ENCODE measurements at places on chromosomes 11 and 22. TPM values are rescaled to one million over a fixed set of nuclear protein-coding genes. Genes with fewer than 3 reads are reported as not detected.

The KDM4E gene
- not detected for total RNA-seq

The CASP5 gene
- not detected for total RNA-seq

- H3K27ac ChIP-seq, result no peak overlapping the region
- DNase-seq, result no peak
- no peak overlapping the region for H3K4me3 ChIP-seq
- H3K27me3 ChIP-seq, result no peaks in the 10 kb centered on the region
Observed at GRCh38 chr11:21630934-21631478, 561.9 kb upstream of the ANO5 start.

The TBC1D10A gene
- total RNA-seq, result 41.6 TPM

DNA sequence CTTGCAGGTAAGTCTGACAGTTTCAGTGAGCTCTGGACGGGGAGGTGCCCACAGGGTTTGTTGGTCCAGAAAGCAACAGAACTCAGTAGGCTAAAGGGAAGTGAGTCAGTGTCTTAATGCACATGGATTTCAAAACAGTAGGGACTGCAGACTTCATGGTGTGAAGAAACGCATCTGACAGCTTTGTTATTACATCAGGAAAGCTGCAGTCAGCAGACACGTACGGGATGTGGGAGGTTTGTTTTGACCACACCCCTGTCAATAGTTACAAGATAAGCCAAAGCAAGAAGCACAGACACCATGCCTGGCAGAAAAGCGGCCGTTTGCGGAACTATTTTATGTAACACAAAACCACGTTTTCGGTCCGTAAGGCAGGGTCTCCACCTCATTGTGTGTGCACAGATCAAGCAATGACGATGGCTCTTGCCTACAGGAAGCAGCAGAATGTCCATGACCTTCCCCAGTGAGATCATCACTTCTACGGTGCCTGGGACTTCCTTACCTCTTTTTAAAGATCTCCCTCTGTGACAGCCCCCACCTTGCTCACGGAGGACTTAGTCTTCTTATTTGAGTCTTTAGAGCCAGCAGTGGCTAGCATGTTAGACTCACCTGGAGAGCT is 58.2 kb upstream of the FTH1 start:
- peak overlapping the region; percentile 99 for H3K27ac ChIP-seq
- DNase-seq, result peak; percentile 89
- H3K27me3 ChIP-seq, result no peaks in the 10 kb centered on the region
- peak overlapping the region; percentile 45 for H3K4me3 ChIP-seq
- peaks cover 24% of the 10 kb centered on the region for H3K4me1 ChIP-seq

The GAL gene
- total RNA-seq, result not detected

- H3K27me3 ChIP-seq, result peaks cover 25% of the 10 kb centered on the region
- no peaks in the 10 kb centered on the region for H3K36me3 ChIP-seq
- no peak for DNase-seq
- no peaks in the 10 kb centered on the region for H3K4me1 ChIP-seq
- H3K4me3 ChIP-seq, result no peak overlapping the region
Observed at GRCh38 chr11:71179877-71180605, 72.3 kb downstream of the SHANK2 start.

DNA sequence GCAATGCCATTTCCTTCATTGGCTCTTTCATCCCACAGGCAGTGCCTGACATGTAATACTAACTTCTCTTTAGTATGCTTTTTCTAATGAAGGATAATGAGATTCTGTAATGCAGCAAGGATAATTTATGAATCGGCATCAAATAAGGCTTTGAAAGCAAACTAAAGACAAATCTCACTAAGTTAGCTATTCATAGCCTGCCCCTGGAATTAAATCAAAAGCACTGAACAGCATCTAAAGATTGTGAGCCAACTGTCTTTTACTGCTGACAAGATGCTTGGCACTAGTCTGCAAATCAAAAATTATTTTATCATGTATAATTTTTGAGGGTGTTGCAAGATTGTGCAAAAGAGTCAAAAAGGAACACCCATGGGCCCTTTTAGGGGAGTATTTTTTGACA is 265.0 kb downstream of the CASP12 start:
- no peak for DNase-seq
- H3K36me3 ChIP-seq, result peaks cover 5% of the 10 kb centered on the region
- no peaks in the 10 kb centered on the region for H3K27me3 ChIP-seq
- no peak overlapping the region for H3K4me3 ChIP-seq

GRCh38 chr22:20558534-20558933 is 51.1 kb downstream of the MED15 start:
- H3K4me1 ChIP-seq, result peaks cover 83% of the 10 kb centered on the region
- H3K27me3 ChIP-seq, result no peaks in the 10 kb centered on the region
- peaks cover 89% of the 10 kb centered on the region for H3K36me3 ChIP-seq
- peak overlapping the region; percentile 100 for H3K27ac ChIP-seq
- no peak overlapping the region for H3K4me3 ChIP-seq
- no peak for DNase-seq

- H3K27ac ChIP-seq, result no peak overlapping the region
- H3K4me3 ChIP-seq, result no peak overlapping the region
- peaks cover 5% of the 10 kb centered on the region for H3K27me3 ChIP-seq
- no peak for DNase-seq
- H3K4me1 ChIP-seq, result peaks cover 5% of the 10 kb centered on the region
Observed at GRCh38 chr22:29251981-29252911, 15.5 kb downstream of the RHBDD3 start.

The FOLR1 gene
- not detected for total RNA-seq

The ADORA2A gene
- total RNA-seq, result 19.8 TPM

GRCh38 chr22:20204806-20205205 is 54.0 kb upstream of the CCDC188 start:
- H3K4me3 ChIP-seq, result no peak overlapping the region
- H3K36me3 ChIP-seq, result no peaks in the 10 kb centered on the region
- no peak for DNase-seq

DNA sequence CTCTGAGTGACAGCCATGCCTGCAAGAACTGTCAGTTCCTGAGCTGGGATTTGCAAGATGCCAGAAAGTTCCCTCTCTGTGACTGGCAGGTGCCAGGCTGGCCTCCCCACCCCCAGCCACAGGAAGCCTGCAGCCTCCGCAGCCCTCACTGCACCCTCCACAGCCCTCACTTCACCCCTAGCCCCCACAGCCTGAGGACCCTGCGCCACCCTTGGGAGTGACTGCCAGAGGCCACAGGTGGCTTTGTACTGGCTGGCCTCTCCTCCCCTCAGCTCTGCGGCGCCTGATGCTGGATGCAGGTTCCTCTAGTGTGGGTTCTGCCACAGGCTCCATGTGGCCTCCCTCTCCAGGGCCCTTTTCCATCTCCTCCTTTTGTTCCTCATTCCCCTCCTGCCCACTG is 28.7 kb downstream of the MPPED1 start:
- no peaks in the 10 kb centered on the region for H3K4me1 ChIP-seq
- no peak overlapping the region for H3K27ac ChIP-seq
- no peaks in the 10 kb centered on the region for H3K36me3 ChIP-seq
- no peak for DNase-seq
- peaks cover 3% of the 10 kb centered on the region for H3K27me3 ChIP-seq

GRCh38 chr22:39208013-39208680 is 36.6 kb downstream of the PDGFB start:
- H3K4me1 ChIP-seq, result peaks cover 28% of the 10 kb centered on the region
- H3K4me3 ChIP-seq, result no peak overlapping the region
- peaks cover 34% of the 10 kb centered on the region for H3K27me3 ChIP-seq
- no peak for DNase-seq
- no peaks in the 10 kb centered on the region for H3K36me3 ChIP-seq
- peak overlapping the region; percentile 19 for H3K27ac ChIP-seq

DNA sequence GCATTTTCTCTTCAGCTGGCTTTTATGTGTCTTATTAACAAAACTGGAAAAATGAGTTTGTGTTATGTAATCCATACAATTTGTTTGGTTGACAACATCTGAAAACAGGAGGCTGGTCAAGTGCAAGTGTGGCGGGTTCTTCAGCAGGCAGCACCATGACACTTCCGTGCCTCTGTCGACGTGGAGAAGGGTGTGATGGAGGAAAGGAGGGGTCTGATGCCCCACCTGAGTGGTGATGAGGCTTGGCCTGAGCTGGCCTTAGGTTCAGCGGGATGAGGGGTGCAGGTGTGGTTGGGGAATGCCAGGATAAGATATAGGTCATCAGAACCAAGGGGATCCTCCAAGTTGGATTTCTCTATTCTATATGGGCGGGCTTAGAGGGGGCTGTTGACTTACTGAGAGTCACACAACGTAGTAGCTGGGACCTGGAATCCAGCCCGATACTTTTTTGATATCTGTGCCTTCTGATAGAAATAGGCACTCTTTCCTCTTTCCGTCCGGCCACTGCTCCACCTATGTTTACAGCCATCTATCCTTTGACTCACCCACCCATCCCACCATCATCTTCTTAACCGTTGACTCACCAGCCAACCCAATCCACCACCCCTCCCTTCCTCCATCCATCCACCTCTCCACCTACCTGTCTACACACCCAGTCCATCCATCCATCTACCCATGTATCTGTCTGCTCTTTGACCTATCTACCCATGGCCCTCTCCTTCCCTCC is 29.0 kb downstream of the SHANK3 start:
- H3K36me3 ChIP-seq, result no peaks in the 10 kb centered on the region
- DNase-seq, result no peak
- no peak overlapping the region for H3K4me3 ChIP-seq
- H3K27ac ChIP-seq, result no peak overlapping the region
- no peaks in the 10 kb centered on the region for H3K27me3 ChIP-seq

DNA sequence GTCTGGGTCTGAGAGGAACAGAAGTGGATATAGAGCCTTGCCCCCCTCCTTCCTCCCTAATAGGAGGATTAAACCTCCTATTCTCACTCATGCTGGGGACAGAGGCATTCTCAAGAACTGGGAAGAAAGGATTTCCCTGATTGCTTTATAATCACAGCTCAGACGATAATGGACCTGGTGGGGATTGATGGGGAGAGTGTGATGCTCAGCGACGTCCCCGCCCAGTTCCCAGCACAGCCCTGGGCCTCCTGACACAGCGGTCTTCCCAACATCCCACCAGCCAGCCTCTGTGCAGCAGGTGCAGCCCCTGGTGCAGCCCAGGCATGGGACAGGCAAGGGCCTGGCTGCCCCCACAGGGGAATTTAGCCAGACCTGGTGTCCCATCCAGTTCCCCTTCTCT is 28.4 kb downstream of the TRIM29 start:
- H3K27me3 ChIP-seq, result peaks cover 10% of the 10 kb centered on the region
- H3K4me3 ChIP-seq, result no peak overlapping the region
- DNase-seq, result no peak
- H3K36me3 ChIP-seq, result no peaks in the 10 kb centered on the region
- no peaks in the 10 kb centered on the region for H3K4me1 ChIP-seq

GRCh38 chr11:111515591-111515990 is 1.0 kb downstream of the HOATZ start:
- H3K27me3 ChIP-seq, result peaks cover 41% of the 10 kb centered on the region
- H3K36me3 ChIP-seq, result no peaks in the 10 kb centered on the region
- H3K27ac ChIP-seq, result no peak overlapping the region
- no peak for DNase-seq

DNA sequence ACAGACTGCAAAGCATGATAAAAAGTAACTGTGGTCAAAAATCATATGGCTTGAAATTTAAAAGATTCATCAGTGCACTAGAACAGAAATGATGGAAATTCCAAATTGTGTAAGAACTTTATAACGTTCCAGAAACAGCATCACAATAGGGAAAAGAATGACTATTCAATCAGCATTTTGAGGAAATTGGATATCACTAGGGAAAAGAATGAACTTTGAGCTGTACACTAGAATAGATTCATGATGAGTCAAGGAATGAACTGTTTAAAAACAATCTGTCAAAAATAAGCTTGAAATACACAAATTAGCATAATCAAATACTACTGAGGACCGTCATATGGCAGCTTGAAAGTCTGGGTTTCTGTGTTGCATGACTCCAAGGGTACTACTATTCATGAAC is 20.5 kb upstream of the HEPHL1 start:
- no peaks in the 10 kb centered on the region for H3K36me3 ChIP-seq
- no peak for DNase-seq
- no peak overlapping the region for H3K4me3 ChIP-seq

The KREMEN1 gene
- not detected for total RNA-seq

- no peak overlapping the region for H3K27ac ChIP-seq
- peaks cover 48% of the 10 kb centered on the region for H3K27me3 ChIP-seq
- H3K36me3 ChIP-seq, result no peaks in the 10 kb centered on the region
- no peak for DNase-seq
- H3K4me1 ChIP-seq, result peaks cover 4% of the 10 kb centered on the region
- no peak overlapping the region for H3K4me3 ChIP-seq
Observed at GRCh38 chr11:17244046-17244445, 32.5 kb upstream of the NUCB2 start.

- no peak overlapping the region for H3K4me3 ChIP-seq
- peaks cover 23% of the 10 kb centered on the region for H3K4me1 ChIP-seq
- no peak overlapping the region for H3K27ac ChIP-seq
- peaks cover 10% of the 10 kb centered on the region for H3K36me3 ChIP-seq
- no peaks in the 10 kb centered on the region for H3K27me3 ChIP-seq
Observed at GRCh38 chr11:46528445-46529094, 65.3 kb downstream of the AMBRA1 start.

DNA sequence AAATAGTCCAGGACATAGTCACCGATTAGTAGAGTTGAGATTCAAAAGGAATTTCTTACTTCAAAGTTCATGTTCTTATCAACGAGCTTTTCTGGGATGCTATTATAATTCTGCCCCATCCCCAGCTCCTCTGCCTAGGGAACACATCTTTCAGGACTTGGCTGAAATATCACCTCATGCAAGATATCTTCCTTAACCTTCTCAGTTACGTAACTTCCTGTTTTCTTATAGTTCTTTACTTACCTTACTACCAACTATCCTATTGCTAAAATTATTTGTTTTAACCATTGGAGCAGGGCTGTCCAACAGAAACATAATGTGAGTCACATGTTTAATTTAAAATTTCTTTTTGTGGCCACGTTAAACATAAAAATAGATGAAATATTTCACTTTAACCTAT is 2.3 kb downstream of the NARS2 start:
- DNase-seq, result no peak
- H3K36me3 ChIP-seq, result peaks cover 22% of the 10 kb centered on the region
- peaks cover 31% of the 10 kb centered on the region for H3K4me1 ChIP-seq
- H3K27me3 ChIP-seq, result no peaks in the 10 kb centered on the region
- no peak overlapping the region for H3K4me3 ChIP-seq
- no peak overlapping the region for H3K27ac ChIP-seq

GRCh38 chr11:87957961-87958360 is 217.3 kb downstream of the RAB38 start:
- DNase-seq, result no peak
- no peaks in the 10 kb centered on the region for H3K27me3 ChIP-seq
- no peak overlapping the region for H3K27ac ChIP-seq

The ST14 gene
- total RNA-seq, result not detected

The UBQLNL gene
- total RNA-seq, result 0.13 TPM

DNA sequence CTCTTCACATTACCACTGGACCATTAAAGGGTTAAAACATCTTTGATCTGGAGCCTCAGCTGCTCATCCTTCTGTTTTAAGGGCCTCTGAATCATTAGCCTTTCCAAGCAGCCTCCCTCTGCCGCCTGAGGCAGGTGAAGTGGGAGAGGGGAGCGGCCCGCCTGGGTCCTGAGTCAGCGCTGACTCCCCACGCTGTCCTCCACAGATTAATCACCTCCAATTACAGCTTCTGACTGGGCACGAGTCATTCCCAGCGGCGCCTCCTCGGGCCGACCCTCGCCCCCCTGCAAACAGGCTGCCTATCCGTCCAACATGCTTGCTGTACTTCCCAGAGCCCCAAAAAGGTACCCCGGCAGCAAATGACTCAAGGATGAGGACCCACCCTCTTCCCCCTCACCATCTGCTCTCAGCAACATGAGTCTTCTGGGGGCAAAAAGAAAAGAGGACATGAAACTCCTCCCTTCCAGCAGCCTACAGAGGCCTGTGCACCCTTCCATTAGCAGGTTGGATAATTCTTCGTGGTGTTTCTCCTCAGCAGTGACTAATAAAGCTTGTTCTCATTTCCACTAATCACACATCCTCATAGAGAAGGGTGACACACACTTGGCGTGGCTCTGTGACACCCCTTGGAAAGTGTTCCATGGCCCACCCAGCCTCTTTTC is 44.3 kb upstream of the JAM3 start:
- no peak for DNase-seq
- no peak overlapping the region for H3K4me3 ChIP-seq
- H3K4me1 ChIP-seq, result peaks cover 26% of the 10 kb centered on the region
- no peak overlapping the region for H3K27ac ChIP-seq
- H3K27me3 ChIP-seq, result peaks cover 16% of the 10 kb centered on the region
